NCI-H2171 treated with DMSO at 0.1 percent for 48 hours (cell line): ENCODE measurements at places on chromosomes 6 and 20.
A peak's percentile ranks its signal among the peaks of the same experiment; 100 is the strongest.

- no peak for DNase-seq
Observed at GRCh38 chr6:51526922-51527321, 560.5 kb downstream of the PKHD1 start.

- DNase-seq, result no peak
Observed at GRCh38 chr6:52176550-52176949, 9.6 kb upstream of the IL17A start.

- DNase-seq, result no peak
Observed at GRCh38 chr20:24741493-24742072, 207.5 kb upstream of the CST7 start.

- no peak for DNase-seq
Observed at GRCh38 chr6:55282115-55282514, 45.2 kb upstream of the GFRAL start.

DNA sequence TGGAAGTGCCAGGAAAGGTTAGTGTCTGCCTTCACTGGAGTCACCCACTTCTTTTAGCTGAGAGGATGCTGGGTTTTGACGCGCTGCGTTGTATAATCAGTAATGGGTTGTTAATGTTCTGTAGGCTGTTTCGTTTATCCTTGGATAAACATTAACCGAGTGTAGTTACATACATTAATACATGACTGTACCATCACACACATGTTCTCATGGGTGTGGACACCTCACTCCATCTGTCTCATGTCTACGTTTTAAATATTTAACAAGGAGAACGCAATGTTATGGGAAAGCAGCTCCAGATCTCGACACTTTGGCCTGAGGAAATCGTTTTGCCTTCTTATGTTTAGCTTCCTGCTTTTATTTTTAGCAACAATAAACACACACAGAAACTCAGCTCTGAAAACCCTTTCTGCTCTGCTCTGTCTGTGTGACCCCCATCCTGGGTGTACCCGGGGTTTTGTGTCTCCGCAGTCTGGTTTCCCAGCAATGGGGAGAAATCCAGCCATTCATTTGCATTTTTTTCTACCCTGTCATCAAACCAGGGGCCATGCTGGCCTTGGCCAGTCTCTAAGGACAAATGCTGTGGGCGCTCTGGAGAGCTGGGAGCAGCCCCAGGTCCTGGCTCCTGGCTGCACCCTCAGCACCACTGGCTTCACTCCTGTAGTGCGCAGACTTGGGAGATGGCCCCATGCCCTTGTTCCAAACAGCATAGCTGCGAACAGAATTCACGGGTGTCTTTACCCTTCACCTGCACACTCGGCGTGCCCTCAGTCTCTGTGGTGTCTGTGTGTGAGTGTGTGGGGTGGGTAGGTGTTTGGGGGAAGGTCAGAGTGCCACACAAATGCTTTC, 110.8 kb downstream of the ERMARD start:
- DNase-seq, result no peak

DNA sequence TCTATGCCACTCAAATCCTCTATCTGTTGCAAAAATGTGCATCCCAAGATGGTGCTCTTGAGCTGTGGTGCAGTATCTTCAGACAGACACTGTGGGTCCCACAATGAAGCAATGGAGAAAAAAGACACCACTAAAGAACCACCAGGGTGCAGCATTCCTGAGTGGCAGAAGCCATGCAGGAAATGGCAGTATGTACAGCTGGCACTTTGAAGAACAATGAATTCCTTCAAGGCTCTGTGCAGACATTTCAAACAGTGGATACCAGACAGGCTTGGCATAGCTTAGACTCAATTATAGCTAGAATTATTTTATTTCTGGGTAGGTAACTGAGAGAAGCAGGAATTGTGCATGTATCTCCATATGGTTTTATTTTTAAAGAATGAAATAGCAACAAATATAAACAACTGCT, 24.0 kb upstream of the HDAC2 start:
- peak; percentile 95 for DNase-seq

- DNase-seq, result no peak
Observed at GRCh38 chr6:31567531-31568370, 4.3 kb upstream of the LTA start.

DNA sequence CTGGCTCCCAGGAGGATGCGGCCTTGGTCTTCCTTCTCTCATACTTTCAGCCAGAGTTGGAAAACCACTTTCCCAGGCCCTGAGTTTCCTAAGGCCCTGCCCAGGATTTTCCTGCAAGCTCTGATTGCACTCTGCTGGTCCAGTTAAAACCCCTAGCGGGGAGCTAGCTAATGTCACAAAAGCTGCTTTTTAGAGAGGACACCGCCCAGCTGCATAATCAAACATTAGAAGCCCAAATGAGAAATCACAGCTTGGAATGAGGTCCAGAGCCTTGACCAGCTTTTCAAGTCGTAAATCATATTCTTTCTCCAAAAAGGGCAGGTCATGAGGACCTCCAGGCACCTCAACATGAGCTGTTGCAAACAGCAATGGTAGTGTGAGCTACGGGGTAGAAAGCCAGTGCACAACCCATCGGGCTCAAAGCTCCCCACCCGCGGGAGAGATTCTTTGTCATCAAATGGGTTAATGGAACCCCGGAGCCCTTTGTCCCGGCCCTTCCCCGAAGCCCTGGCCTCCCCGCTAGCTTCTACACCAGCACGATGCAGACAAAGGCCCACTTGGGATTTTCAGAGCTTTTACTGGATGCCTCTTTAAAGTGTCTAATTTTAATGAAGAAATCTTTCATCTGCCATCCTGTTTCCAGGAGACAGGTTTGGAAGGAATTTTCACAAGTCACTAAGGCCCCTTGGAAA, 134.0 kb downstream of the SCML4 start:
- no peak for DNase-seq

DNA sequence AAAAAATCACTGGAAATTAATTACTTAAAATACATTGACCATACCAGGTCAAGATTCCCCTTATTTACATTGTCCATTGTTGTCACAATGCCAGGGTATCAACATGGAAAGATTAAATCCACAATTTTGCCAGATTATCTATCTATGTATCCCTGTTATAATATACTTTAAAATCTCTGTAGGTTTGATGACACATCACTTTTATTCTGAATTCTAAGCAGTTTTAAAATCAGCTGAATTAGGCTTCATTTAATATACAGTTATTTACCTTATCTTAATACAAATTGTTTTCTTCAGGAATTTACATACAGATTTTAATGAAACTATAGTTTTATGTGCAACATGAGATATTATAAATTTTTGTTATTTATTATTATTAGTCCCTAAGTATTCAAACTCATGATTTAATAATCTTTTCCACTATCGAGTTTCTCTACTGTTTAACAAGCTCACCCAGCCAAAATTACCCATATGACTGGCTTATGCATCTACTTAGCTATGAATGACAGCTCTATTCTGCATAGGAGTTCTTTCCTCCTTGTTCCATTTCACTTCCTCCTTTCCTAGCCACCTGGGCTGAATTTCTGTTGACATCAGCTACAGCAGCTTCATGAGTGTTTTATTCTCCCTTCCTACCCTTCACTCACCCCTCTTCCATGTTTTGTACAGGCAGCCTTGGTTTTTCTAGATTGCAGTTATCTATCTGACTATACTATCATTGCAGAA, 654.2 kb upstream of the MAP3K7 start:
- no peak for DNase-seq

DNA sequence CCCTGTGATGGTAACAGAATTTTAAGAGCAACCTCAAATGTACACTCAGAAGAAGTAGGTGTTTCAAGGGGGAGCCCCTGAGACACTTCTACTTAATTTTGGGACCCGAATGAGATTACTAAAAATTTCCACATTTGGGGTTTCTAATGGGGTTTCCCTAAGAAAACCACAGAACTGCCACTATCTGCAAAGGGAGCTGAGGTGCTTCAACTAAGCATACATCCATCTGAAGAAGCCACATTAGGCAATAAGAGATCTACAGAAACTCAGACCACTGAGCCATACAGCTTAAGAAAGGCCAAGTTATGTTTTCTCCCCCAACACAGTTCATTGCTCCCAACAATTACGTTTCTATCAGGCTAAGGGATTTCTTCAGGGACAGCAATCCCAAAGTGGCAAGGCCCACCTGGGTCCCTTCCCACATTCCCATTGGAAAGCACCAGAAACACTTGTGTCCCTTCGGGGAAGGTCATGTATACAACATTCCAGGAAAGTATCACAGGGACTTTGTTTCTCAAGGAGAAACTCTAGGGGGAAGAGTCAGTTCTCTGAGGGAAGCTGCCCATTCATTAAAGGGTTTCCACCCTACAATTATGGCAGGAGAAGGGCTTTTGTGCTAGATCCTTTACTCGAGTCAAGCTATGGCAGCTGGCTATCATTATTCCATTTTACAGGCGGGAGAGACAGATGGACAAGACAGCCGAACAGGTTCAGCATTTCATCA, 5.0 kb downstream of the BCL2L1 start:
- DNase-seq, result peak; percentile 28

- DNase-seq, result no peak
Observed at GRCh38 chr6:160156842-160157241, 35.2 kb downstream of the SLC22A1 start.

DNA sequence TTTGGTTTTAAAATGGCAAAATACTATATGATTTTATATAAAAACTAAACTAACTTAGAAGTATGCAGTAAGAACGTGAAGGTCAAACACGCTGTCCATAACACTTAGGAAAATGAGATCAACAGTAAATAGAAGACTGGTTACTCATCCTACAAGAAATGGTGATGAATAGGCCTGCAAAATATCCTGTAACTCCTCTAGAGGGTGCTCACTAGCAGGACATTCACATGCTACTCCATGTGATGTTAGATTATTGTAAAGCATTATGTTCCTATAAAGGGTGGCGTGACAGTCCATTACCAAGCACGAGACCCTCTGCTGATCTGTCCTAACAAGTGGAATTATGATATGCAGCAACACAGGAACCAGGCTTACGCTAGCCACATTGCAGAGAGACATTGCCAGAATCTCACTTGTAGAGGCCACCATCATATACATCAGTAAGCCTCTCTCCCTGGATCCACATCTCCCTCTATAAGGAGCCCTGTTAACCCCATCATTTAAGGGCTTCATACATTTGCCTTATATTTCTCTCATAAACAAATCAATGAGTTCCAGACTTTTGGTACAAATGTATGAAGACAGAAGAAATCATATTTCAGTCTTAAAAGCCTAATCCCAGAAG, 18.0 kb upstream of the DEFB129 start:
- DNase-seq, result peak; percentile 52

DNA sequence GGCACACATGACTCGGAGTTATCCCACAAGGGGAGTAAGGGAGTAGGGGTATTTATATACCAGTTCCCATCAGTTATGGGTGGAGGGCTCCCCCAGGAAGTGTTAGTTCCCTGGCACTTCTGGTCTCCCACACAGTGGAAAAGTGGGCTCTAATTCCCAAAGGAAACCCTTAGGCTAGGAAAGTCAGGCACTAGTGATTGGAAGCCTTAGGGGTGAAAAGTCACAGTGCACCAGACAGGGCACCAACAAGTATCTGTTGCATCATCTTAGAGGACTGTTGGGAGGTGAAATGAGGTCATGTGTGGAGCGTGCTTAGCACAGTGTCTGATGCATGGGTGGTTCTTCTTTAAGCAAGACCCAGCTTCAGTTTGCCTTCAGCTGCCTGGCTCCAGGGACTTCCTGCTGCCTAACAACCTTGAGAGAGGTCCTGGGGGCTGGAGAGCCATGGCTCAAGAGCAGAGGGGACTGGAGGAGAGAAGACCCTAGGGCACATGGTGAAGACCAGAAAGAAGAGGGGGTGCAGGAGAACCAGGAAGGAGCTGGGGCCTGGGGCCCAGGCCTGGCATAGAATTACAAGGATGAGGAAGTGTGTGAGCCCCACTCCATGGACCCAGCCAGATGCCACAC, 7.5 kb upstream of the FOXP4 start:
- no peak for DNase-seq

DNA sequence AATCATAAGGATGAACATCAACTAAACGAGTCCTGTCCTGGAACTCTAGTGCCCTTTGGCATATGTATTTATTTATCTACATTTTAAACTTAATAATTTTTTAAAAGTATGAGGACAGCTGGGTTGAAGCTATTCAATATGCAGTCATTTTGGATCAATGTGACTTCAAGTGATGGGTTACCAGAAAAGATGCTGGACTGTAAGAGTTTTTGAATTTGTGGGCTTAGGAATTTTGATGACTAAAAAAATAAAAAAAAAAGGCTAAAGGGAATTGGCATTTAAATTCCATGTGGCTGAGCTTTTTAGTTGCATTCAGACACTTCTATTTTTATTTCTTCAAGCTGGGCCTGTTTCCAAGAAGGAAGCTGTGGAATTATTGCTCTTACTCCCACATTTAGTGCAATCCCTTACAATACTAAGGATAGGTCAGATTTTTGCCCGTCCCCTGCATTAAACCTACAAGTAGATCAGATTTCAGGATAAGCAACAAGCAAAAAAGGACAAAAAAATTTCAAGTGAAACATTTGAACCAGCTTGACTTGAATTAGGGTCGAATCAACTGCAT, 704.2 kb upstream of the CITED2 start:
- no peak for DNase-seq

DNA sequence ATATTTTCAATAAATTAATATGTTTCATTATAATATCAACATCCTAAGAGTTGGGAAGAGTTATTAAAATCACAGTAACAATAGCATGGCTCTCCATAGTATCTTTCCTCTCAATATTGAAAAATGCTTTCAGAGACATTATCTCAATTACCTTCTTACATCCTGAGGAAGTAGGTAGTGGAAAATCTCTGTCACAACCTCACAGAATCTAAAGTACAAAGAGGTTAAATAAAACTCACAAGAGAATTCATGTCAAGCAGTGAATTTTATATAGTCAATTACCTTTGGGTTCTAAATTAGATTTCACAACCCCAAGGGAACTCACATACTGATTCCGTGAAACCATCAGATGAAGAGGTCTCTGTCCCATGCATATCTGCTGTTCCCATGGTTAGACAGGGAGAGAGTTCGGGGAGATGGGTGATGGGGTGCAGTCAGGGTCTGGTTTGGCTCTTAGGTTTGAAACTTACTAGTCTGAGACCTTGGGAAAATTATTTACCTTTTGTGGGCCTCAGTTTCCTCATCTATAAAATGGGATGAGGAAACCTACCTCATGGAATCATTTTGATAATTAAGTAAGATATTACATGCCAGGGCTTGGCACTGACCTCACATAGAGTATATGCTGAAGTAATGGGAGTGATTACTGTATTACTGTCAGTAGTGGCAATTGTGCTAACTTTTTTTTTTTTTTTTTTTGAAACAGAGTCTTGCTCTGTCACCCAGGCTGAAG, 74.0 kb upstream of the SNX9 start:
- DNase-seq, result no peak

- no peak for DNase-seq
Observed at GRCh38 chr6:49322861-49323260, 140.2 kb downstream of the MMUT start.
